Liver (tissue), 10 donors: ENCODE measurements at places on chromosomes 13 and 19. TPM values are rescaled to one million over a fixed set of nuclear protein-coding genes. Genes with fewer than 3 reads are reported as not detected.

DNA sequence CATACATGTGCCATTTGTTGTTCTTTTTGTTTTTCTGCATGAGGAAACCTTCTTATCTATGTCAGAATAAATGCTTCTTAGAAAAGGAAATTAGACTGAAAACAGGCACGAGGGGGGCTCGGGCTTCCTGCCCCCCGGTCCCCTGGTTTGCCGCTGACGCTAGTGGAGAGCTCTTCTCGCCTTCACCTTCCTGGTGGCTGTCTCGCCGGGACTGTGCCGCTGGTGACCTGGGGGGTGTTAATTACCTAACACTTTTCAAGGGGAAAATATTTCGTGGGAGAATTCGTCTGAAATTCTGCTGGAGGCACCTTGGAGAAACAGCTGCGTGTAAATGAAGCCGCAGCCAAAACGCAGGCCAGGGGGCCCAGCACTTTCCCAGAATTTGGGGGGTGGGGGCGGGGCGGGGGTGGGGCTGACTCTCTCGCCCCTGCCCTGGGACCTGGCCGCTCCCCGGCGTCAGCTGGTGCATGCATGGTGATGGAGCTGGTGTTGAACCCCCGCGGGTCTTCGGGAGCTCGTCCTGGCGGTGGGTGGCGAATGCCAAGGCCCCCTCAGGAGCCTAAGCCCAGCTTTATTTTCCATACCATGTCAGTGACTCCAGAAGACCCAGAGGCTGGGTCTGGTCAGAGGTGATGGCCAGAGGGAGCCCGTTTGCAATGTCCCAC, 58.3 kb upstream of the MCF2L start:
- DNase-seq: no peak

GRCh38 chr13:66139701-66140100, 1090.4 kb downstream of the PCDH9 start:
- no peak for DNase-seq

- DNase-seq: no peak
Measured at GRCh38 chr19:45137179-45137761, 23.5 kb downstream of the NKPD1 start.

DNA sequence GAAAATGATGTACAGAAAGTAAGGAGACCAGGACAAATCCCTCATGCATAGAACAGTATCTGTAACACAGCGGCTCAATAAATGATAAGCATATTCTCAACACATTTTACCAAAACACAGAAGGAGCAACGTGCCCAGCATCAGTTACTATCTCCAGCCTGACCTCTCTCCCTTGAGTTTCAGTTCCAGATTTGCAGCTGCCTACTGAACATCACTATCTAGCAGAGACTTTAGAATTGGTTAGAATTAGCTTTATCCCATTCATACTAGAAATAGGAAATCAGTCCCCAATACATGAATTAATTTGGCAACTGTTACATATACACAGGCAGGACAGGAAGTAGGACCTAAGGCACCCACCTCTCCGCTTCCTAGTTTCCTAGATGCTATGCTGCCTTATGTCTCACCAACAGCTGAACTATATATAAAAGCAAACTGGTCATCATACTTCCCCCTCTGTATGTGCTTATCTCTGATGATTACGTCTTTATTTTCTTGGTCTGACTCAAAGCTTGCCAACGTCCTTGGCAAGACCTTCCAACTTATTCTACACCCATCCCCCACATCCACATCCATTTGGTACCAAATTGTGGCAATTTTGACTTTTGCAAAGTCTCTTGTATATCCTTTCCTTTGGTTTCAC, 61.1 kb downstream of the SACS start:
- DNase-seq: no peak

ZNF865 gene
- 3.1 TPM for polyA plus RNA-seq
